ENCODE measurements at places on chromosomes 6 and 20. TPM values are rescaled to one million over a fixed set of nuclear protein-coding genes. Genes with fewer than 3 reads are reported as not detected.

The HTR1E gene
- under 0.01 TPM for total RNA-seq

The GSTA3 gene
- not detected for total RNA-seq

The OXT gene
- not detected for total RNA-seq

The SLA2 gene
- under 0.01 TPM for total RNA-seq

The LIN28B gene
- total RNA-seq, result 0.41 TPM

All from frontal cortex (tissue), 4 donors.